ENCODE measurements at places on chromosomes 2 and 18. TPM values are rescaled to one million over a fixed set of nuclear protein-coding genes. Genes with fewer than 3 reads are reported as not detected.

DNA sequence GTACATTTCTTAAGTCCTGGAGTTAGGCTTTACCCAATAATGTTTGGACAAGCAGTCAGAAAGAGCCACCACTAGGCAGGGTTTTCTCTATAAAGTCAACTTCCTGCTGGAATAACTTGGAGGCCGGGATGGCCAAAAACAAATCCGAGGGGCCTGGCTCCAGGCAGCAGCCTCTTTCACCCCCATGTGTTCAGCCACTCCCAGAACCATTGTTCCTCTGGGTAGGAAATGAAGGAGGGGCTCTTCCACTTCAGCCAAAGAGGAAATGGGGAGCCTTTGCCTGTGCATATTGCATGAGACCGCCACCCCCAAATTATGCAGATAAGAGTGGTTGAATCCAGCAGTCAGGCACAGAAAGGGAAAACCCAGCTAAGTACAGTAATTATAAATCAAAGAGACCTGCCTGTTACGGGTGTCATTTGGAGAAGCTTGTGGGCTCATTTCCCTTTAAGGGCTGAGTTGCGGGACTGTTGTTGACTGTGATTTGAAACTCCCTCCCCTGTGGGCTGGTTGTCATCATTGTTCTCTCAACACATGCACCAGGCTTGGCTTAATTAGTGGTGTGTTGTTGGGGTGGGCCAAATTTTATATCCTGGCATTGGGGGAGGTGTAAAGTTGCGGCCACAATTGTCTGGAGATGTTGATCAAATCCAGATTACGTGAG, 212.8 kb upstream of the SOX11 start:
- H3K4me1 ChIP-seq = no peaks in the 10 kb centered on the region
- no peak overlapping the region for H3K4me3 ChIP-seq
- H3K27me3 ChIP-seq = no peaks in the 10 kb centered on the region
- no peak overlapping the region for H3K27ac ChIP-seq
- DNase-seq = no peak

- no peaks in the 10 kb centered on the region for H3K36me3 ChIP-seq
- no peaks in the 10 kb centered on the region for H3K4me1 ChIP-seq
- DNase-seq = no peak
- no peak overlapping the region for H3K4me3 ChIP-seq
- no peak overlapping the region for H3K27ac ChIP-seq
These were observed 205.8 kb upstream of the SALL3 start for GRCh38 chr18:78773819-78774218.

- H3K36me3 ChIP-seq = no peaks in the 10 kb centered on the region
- H3K4me3 ChIP-seq = no peak overlapping the region
- H3K27ac ChIP-seq = no peak overlapping the region
- H3K4me1 ChIP-seq = peaks cover 10% of the 10 kb centered on the region
- no peak for DNase-seq
These were observed 179.7 kb downstream of the ICOS start for GRCh38 chr2:204116159-204116792.

ASPRV1 gene
- 0.99 TPM for polyA plus RNA-seq

NOL4 gene
- polyA plus RNA-seq = not detected

SGPP2 gene
- 2.2 TPM for polyA plus RNA-seq

Measured in CD8-positive, alpha-beta memory T cell (primary cell).